AML-193 (cell line): ENCODE measurements at places on chromosomes 2 and 18.

DNA sequence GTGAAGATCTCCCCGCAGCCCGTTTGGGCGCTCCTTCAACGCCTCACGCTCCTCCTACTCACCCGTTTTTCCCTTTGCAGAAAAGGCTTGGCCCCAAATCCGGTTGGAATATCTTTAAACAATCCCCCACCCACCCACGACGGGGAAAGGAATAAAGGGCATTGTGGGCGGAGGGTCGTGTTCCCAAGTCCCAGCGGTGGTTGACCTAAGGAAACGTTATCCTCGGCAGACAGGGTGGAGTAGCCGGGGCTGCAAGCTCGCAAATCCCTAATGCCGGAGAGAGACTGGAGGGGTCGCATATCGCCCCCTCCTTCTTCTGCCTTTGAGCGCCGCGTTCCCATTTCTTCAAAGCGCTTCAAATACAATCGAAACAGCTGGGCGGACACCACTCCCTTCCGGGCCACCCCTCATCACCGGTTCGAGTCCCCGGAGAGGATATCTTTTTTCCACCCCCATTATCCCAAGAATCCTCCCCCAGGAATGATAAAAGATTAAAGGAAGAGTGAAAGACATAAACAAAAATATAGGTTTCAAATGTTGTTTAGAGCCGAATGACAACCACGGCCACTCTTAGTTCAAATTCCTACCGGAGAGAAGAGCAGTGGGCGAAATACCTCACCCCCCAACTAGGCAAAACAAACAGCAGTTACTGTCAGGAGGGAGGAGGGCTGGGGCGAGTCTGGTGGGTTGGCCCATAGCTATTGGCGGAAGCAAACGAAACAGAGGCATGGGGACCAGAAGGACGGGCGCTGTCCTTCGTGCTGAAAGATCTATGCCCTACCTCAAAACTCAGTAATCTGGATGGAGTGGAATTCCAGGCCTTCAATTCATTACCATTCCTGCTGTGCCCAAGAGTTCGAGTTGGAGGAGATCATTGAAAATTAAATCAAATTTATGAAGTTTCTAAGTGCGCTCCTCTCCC is 2.8 kb upstream of the GAD1 start:
- no peak for DNase-seq

DNA sequence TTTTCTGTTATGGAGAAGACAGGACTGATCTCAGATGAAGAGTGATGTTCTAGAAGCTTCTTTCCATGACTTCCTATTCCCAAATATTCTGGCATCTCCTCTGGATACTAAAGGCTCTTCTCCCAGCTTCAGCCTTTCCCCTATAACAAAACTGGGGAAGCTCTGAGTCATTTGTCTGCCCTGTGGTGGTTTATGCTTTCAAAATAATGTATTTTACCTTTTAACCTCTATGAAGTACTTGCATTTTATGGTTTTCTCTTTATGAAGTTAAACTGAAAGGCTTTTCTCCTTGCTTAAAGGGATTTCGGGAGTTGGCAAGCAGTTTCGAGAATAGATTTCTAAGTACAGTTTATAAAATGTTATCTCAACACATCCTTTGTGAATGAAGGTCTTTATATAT is 104.4 kb downstream of the TANC1 start:
- no peak for DNase-seq

DNA sequence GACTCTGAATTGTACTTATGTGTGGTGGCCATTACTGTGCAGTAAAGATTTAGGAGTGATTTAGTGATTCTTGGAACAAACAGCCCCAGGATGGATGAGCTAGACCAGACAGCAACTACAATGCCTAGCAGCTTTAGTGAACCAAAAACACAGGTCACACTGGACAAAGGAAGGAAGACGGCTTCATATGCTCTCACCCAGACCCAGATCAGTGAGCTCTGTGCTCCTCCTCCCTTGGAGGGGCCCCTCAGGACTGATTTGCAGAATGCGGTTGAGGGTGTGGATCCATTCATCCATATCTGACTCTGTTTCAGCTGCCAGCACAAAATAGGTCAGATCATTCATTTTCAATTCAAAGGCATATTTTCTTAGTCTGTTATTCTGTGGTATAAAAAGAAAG is 159.7 kb upstream of the CCDC195 start:
- DNase-seq = no peak

DNA sequence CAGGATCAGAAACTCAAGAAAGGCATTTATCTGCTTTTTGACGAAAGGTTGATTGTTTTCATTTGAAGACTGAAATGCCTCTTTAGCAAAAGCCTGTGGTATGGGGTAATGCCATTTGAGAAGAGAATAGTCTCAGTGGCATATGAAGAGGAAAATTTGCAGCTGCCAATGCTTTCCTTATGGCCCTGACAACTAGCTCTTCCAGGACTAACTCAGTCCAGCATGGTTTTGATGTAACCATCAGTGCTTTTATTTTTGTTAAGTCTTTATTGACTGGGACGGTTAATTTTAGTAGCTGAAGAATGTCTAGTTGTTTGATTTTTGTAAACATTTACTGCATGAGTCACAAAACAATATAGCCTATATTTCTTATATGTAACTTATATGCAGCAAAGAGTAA is 158.4 kb downstream of the LNPK start:
- DNase-seq = no peak

GRCh38 chr2:222301053-222301795 is 2.4 kb upstream of the PAX3 start:
- no peak for DNase-seq

DNA sequence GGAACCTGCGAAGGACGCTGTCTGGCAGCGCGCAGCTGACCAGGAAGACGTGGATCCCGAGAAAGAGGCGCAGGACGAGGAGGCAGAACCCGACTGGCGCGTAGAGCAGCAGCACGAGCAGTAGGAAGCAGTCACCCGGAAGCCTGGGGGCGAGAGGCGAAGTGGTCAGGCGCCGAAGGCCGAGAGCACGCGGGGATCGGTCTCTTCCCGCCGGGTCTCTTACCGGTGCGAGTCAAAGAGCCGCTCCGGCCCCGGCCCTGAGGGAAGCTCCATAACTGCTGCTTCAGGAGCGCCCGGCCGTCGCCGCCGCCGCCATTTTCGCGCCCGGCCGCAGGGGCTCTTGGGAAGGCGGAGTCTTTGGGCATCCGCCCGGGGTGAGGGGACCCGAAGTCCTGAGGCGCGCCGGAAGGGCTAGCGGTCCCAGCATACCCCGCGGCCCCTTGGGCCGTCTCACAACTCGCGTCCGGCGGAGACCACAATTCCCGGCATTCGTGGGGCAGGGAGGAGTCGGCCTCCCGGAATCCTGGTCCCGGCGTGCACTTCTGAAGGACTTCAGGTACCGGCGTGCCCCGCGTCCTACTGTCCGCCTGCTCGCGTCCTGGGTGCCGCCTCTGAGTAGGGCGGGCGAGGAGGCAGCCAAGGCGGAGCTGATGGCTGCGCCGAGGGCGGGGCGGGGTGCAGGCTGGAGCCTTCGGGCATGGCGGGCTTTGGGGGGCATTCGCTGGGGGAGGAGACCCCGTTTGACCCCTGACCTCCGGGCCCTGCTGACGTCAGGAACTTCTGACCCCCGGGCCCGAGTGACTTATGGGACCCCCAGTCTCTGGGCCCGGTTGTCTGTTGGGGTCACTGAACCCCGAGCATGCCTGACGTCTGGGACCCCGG is at the start of the genes AUP1 and HTRA2:
Gene AUP1, minus strand, starts transcription at position 350 of the 882 bp plus-strand sequence. Its CDS starts 77 bp downstream, at position 273.
Gene HTRA2, plus strand, starts transcription at position 577 of the 882 bp plus-strand sequence. Its CDS starts 74 bp downstream, at position 651.
- DNase-seq = peak; percentile 99

GRCh38 chr2:168457190-168457895 is 1.3 kb downstream of the CERS6 start:
- DNase-seq = peak; percentile 57

DNA sequence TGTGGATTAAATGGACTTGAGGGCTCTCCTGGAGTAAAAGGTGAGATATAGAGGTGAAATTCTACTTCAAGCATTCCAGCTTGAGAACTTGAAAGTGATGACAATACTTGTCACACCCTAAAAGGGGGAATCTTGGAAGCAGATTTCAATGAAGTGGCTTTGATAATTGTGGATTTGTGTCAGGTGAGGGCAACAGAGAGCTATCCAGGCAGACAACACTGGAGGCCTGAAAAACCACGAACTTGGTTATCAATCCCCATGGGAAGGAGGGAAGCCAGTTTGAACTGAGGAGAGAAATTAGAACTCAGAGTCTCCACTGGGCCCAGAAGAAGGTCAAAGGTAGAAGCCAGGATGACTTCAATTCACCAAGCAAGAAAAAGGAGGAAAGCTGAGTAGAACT is 263.9 kb downstream of the FIGN start:
- no peak for DNase-seq

- DNase-seq = no peak
These were observed 365.0 kb upstream of the CELF4 start for GRCh38 chr18:37930640-37931039.

DNA sequence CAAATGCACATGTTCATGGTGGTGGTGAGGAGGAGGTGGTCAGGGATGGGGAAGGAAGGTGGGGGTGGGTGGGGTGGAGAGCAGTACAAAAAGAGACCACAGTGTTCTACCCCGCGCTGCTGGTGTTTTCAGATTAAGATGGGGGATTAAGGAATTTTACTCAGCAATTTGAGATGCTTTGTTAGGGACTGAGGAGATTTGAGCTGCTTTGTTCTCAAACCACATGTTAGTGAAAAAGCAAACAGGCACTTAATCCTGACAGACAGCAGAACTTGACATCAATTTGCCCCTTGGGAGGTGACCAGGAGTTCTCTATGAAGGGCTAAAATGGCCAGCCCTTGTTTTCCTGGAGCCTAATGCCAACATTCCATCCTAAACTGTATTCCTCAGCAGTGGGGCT is 244.5 kb downstream of the MEIS1 start:
- DNase-seq = no peak

DNA sequence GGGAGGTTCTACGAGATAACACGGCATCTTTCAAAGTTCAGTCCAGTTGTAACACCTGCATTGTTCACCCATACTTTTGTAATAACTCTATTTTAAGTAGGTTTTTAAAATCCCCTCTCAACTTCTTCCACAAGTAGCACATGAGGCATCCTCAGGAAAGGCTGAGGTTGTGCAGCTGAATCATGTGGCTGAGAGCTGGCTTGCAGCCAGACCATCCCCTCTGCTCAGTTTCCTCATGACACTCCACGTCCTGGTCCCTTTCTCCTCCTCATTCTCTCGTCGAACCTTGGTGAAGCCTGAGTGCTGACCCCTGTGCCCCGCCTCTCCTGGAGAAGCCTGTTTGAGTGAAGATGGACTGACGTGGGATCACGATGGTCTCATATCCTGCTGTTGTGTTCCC is 42.5 kb downstream of the POU3F3 start:
- no peak for DNase-seq

- peak; percentile 82 for DNase-seq
These were observed 4.4 kb downstream of the CCL20 start for GRCh38 chr2:227817850-227818674.

DNA sequence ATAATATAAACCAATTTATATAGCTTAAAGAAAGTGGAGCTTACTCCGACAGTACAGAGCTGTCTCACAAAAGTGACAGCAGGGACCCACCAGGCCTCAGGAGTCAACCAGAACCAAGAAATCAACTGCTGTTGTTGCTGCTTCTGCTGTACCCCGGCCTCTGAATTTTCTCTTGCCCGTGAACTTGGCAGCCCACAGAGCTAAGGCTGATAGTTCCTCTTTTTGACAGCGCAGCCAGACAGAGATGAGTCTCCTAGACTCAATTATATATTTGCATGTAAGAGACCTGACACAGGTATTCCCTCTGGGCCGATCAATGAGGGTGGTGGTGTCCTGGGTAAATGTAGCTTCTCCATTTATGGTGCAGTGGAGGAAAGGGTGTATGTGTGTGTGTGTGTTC is 109.4 kb downstream of the KCTD1 start:
- no peak for DNase-seq

GRCh38 chr2:98907966-98908905 is 27.8 kb downstream of the CRACDL start:
- no peak for DNase-seq

DNA sequence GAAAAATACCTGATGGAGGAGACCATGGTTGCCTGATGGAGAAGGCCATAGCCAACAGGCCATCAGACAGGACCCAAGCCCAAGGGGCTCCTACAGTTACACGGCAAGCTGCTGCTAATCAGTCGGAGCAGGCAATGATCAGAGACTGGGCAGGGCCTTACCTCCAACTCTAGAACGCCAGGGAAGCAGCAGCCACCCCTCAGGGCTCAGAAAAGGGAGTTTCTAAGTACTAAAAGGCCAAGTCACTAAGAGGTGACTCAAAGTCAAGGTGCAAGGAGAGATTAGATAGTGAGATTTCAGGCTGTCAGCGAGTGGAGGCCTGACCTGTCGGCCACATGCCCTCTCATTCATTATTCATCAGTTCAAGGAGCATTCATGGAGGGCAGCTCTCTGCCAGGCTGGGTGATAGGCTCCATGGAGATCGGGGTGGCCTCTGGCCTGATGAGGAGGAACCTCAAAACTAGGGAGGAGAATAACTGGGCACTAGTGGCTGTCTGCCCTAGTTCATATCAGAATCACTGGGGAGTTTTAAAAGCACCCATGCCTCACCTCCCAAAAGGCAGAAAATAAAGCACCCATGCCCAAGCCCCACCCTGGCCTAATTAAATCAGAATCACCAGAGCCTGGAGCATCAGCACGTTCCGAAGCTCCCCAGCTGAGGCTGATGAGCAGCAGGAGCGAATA is 3.6 kb downstream of the VIL1 start:
- no peak for DNase-seq

- no peak for DNase-seq
These were observed 271.9 kb downstream of the PHLPP1 start for GRCh38 chr18:62987055-62987830.

DNA sequence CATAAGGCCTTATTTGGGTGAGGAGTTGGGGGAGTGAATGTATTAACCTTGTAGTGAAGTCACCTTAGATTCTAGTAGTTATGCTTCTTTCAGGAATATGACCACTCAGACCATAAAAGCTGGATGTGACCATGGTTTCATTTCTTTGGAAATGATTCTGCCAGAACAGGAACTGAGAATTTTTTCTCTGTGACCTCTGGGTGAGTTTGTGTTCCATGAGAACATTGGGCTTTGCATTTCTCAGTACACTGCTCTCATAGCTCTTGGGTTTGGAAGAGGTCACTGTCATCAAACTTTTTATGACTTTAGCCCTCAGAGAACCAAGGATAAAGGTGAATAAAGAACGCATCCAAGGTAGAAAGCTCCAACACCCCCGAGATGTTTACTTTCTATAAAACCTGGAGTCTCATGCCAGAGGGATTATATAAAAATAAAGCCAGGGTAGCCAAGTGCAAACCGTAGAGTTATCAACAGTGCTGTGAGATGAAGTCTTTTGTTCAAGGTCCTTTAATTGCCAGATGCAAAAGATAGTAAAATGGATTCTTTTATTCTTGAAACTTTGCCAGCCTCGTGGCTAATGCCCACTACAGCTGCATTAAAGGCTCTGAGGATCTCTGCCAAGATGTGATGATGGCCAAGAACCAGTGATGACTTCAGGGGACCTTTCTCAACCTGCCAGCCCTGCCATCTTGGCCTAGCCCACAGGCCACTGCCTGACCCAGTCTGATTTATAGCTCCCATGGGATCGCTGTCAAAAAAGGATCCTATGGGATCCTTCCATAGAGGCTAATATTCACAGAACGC is 27.8 kb upstream of the MAT2A start:
- DNase-seq = no peak

GRCh38 chr18:23933407-23933806 is 81.1 kb upstream of the TTC39C start:
- no peak for DNase-seq
